ENCODE measurements at places on chromosomes 1 and 21. TPM values are rescaled to one million over a fixed set of nuclear protein-coding genes. Genes with fewer than 3 reads are reported as not detected.

DNA sequence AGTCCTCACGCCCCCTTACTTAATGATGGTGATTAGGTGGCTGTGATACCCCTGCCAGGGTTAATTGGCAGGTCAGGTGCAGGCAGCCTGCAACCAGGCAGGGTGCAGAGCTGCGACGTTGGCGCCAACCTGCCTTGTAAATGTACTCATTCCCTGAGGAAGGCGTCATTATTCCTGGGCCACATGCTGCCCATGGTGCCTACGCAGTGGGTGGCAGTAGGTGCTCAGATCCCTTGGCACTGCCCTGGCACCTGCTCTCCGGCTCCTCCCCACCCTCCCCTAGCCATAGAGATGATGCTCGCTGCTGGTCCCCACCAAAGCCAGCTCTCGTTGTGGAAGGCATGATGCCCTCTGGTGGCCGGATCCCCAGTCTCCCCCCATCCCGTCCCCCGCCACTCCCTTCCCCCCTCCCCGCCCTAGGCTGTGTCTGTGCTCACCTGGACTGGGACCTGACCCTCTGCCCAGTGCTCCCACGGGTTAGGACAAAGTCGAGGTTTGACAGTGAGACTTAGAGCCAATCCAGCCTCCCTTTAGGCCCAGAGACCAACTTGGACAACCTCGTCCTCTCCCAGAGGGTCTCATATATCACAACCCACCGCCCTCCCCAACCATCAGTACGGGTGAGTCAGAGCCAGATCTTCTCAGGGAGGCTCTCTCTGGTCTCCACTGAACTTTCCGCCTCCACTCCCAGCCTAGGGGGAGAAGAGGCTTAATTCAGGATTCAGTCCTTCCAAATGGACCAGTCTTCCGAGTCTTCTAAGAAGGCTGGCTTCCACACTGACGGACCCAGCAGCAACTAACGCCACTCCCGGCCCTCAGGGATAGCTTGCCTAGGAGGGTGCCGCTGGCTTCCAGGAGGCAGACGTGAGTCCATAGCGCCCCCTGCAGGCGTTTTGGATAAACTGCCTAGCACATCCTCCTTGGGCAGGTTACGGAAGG lies 5.7 kb downstream of the KRTCAP2 start:
- H3K27me3 ChIP-seq, result no peaks in the 10 kb centered on the region
- no peak for DNase-seq
- peaks cover 7% of the 10 kb centered on the region for H3K36me3 ChIP-seq
- H3K4me3 ChIP-seq, result peak overlapping the region; percentile 41
- H3K27ac ChIP-seq, result no peak overlapping the region

GRCh38 chr1:94032637-94033036 lies 88.3 kb downstream of the ABCA4 start:
- H3K27ac ChIP-seq, result no peak overlapping the region
- no peaks in the 10 kb centered on the region for H3K36me3 ChIP-seq
- no peaks in the 10 kb centered on the region for H3K4me1 ChIP-seq
- H3K27me3 ChIP-seq, result no peaks in the 10 kb centered on the region

DNA sequence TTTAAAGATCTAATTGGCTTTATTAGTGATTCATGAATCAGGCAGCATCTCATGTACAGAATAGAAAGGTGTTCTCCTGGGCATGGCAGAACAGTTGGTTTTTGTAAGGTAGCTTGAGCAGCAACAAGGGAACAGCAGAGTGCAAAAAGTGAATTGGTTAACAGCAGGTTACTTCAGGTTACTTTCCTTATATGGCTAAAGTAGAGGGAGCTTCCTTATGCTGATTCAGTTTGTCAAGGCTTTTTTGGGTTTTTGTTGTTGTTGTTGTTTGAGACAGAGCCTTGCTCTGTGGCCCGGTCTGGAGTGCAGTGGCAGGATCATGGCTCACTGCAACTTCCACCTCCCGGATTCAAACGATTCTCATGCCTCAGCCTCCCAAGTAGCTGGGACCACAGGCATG lies 132.8 kb downstream of the CDC7 start:
- no peak overlapping the region for H3K4me3 ChIP-seq
- no peaks in the 10 kb centered on the region for H3K36me3 ChIP-seq
- no peaks in the 10 kb centered on the region for H3K27me3 ChIP-seq

- H3K27me3 ChIP-seq, result no peaks in the 10 kb centered on the region
- H3K36me3 ChIP-seq, result no peaks in the 10 kb centered on the region
- no peak for DNase-seq
- H3K4me3 ChIP-seq, result peak overlapping the region; percentile 50
- peaks cover 97% of the 10 kb centered on the region for H3K4me1 ChIP-seq
Observed at GRCh38 chr1:25549273-25550154, 6.1 kb downstream of the LDLRAP1 start.

DNA sequence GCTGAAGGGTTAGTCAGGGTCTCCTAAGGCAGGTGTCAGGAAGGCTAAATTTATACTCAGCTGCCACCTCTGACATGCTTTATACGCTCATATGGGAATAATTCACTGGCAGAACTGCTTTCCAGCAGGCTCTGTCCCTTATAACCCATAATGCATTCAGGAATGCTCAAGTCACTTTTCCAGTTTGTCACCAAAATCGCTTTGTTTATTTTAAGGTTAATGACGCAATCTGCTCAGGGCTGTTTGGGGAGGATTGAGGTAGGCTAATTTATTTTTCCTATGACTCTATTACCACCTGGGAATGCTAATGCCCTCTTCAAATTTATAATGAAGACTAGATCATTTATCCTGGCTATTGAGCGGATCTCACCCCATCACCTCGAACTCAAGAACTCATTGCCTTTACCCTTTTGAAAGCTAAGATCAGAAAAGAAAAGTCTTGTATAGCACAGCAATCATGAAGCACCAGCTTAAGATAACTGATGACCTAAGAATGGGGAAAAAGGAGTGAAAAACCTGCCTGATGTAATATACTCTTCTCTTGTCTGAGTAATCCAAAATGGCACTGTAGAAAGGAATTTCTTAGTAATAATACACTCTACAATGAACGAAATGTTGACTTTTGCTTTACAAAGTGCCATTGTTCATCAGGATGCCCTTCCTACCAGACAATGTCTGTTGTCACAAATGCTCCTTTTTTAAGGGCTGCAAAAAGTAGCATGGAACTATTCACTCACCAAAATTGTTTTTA lies 97.9 kb upstream of the EXO1 start:
- peak overlapping the region; percentile 46 for H3K27ac ChIP-seq
- H3K4me3 ChIP-seq, result peak overlapping the region; percentile 69
- H3K27me3 ChIP-seq, result no peaks in the 10 kb centered on the region
- H3K36me3 ChIP-seq, result no peaks in the 10 kb centered on the region

- H3K4me1 ChIP-seq, result no peaks in the 10 kb centered on the region
- no peak overlapping the region for H3K27ac ChIP-seq
- DNase-seq, result no peak
- no peaks in the 10 kb centered on the region for H3K27me3 ChIP-seq
- H3K4me3 ChIP-seq, result no peak overlapping the region
- no peaks in the 10 kb centered on the region for H3K36me3 ChIP-seq
Observed at GRCh38 chr1:87089823-87090222, 175.4 kb downstream of the HS2ST1 start.

- no peaks in the 10 kb centered on the region for H3K27me3 ChIP-seq
- no peaks in the 10 kb centered on the region for H3K4me1 ChIP-seq
- H3K4me3 ChIP-seq, result no peak overlapping the region
- H3K36me3 ChIP-seq, result no peaks in the 10 kb centered on the region
- H3K27ac ChIP-seq, result no peak overlapping the region
Observed at GRCh38 chr1:29455781-29456180, 219.5 kb downstream of the PTPRU start.

GRCh38 chr1:106080608-106081325 lies 975.7 kb upstream of the PRMT6 start:
- no peak overlapping the region for H3K27ac ChIP-seq
- no peaks in the 10 kb centered on the region for H3K27me3 ChIP-seq
- H3K4me1 ChIP-seq, result no peaks in the 10 kb centered on the region
- no peak for DNase-seq
- no peaks in the 10 kb centered on the region for H3K36me3 ChIP-seq

Gene NEK2
- total RNA-seq, result 0.35 TPM

Gene KCNE2
- total RNA-seq, result not detected

Gene MX2
- 22.4 TPM for total RNA-seq

Gene THEMIS2
- total RNA-seq, result 46.2 TPM

Gene KRTAP12-2
- total RNA-seq, result not detected

Gene C1orf87
- 1.5 TPM for total RNA-seq

Gene TRIM62
- total RNA-seq, result 13.0 TPM

Measured in thoracic aorta (tissue), 2 donors.